HTR-8/SVneo (cell line): ENCODE measurements at places on chromosomes 3 and 15.

- no peak for DNase-seq
Measured at GRCh38 chr3:108669208-108669607, 79.7 kb downstream of the DZIP3 start.

DNA sequence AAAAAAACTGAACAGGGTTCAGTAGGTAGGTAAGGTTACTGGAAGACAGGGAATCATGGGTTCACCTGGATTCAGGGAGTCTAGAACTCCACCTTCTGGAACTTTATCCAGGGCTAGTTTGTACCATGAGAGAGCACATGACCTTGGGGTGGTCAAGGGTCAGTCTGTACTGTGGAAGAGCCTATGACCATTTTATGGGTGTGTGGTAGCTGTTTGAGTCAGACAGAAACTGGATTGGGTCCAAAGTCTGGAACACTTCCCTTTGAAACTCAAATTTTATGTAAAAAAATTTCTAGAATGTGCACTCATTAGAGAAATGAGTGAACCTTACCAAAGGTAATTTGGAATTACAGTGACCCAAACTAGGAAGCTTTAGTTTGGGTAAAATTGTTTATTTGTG is 486.0 kb upstream of the AGTR1 start:
- no peak for DNase-seq

GRCh38 chr15:31574766-31575165 is 248.1 kb downstream of the KLF13 start:
- DNase-seq = no peak

GRCh38 chr3:183385698-183386613 is 42.5 kb downstream of the MCF2L2 start:
- peak; percentile 63 for DNase-seq

DNA sequence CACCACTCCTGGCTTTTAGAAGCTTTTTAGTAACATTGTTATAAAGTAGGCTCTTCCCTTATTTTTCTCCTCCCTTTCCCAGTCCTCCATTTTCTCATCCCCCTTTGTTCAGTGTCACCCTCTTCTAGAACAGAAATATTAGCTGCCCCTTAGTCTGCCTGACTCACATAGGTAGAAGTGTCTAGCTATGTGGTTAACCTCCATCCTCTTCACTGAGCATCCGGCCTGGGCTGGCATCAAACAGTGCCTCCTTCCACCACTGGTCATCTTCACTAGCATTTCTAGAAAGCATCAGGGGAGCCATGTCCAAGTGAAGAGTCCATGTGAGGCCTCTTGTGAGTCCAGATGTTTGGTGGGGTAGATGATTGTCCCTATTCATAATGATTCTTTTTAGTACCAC is 70.0 kb upstream of the SKOR1 start:
- no peak for DNase-seq

GRCh38 chr3:126158016-126158911 is 22.1 kb downstream of the ALDH1L1 start:
- no peak for DNase-seq

GRCh38 chr15:50315814-50316630 is 39.0 kb downstream of the GABPB1 start:
- peak; percentile 24 for DNase-seq

GRCh38 chr3:141686466-141687291 is 51.4 kb upstream of the RNF7 start:
- peak; percentile 62 for DNase-seq

- DNase-seq = no peak
Measured at GRCh38 chr3:194136519-194137007, 615 bp downstream of the HES1 start.

GRCh38 chr3:87219611-87220010 is 7.5 kb upstream of the CHMP2B start:
- no peak for DNase-seq

DNA sequence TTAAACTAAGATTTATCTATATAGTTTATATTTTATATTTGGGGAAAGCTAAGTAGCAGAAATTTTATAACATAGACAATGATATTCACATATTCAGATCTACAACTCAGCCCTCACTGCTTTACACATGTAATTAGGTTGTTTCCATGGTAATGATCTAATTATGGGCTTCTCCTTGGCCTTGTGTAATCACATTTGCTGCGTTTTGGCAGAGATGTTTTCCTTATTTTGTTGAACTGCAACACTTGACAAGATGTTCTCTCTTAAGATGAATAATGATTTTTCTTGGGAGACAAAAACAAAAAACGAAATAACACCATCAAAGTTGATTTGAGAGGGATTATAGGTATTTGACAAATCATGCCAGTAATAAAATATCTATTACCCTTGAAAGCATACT is 635.6 kb upstream of the TBL1XR1 start:
- no peak for DNase-seq

DNA sequence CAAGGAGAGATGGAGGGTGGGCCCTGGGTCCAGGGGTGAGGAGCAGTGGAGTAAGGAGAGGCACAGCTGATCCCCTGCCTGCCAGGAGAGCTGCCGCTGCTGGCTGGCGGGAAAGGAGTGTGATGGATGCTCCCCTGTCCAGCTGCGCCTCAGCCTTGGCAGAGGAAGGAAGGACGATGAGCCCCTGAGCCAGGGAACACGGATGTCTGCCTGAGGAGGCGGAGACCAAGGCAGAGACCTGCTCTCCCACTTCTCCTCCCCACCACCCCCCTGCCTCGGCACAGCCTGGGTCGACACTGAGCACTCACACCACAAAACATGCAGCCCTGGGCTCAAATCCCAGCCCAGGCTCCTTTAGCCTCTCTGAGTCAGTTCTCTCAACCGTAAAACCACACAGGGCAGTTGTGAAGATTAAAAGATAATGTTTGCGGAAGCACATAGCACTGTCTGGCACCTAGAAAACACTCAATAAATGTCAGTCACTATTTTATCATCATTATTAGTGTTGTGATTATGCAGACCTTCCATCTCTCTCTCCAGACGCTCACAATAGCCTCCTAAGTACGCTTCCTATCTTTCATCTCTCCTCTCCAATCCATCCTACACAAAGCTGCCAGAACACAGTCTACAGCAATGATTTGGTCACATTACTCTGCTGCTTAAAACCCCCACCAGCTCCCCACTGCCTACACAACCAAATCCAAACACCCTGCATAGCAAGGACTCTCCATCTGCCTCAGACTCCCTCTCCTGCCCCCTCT is 52.2 kb downstream of the SEMA5B start:
- peak; percentile 71 for DNase-seq
